Esophagus squamous epithelium (tissue), 5 donors: ENCODE measurements at places on chromosomes 4 and X. TPM values are rescaled to one million over a fixed set of nuclear protein-coding genes. Genes with fewer than 3 reads are reported as not detected.

The IL2 gene
- total RNA-seq = not detected

The GPR173 gene
- total RNA-seq = 0.09 TPM

The NLRP2B gene
- not detected for total RNA-seq

- H3K4me3 ChIP-seq = no peak overlapping the region
- no peaks in the 10 kb centered on the region for H3K27me3 ChIP-seq
- no peaks in the 10 kb centered on the region for H3K36me3 ChIP-seq
- H3K4me1 ChIP-seq = peaks cover 5% of the 10 kb centered on the region
- H3K27ac ChIP-seq = no peak overlapping the region
- DNase-seq = no peak
Observed at GRCh38 chr4:145939856-145940255, 1.2 kb upstream of the ZNF827 start.

- no peaks in the 10 kb centered on the region for H3K4me1 ChIP-seq
- no peaks in the 10 kb centered on the region for H3K27me3 ChIP-seq
- H3K4me3 ChIP-seq = no peak overlapping the region
- H3K36me3 ChIP-seq = no peaks in the 10 kb centered on the region
Observed at GRCh38 chr4:67873116-67873515, 10.7 kb downstream of the TMPRSS11D start.

DNA sequence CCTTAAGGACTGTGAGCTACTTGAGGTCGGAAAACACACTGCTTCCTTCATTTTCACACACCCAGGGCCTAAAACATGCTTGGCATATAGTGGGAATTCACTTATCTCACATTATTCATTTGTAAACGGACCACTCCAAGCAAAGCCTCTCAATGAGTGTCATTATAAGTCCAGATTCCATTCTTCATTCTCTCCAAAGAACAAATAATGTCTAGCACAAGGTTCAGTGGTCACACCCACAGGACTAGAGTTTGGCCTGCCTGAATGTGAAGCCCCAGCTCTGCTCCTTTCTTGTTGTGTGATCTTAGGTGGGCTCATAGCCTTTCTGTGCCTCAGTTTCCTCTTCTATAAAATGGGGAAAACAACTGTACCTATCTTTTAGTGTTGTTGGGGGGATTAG lies 119.6 kb upstream of the NDP start:
- H3K4me1 ChIP-seq = no peaks in the 10 kb centered on the region
- no peak overlapping the region for H3K4me3 ChIP-seq
- H3K27ac ChIP-seq = no peak overlapping the region
- DNase-seq = no peak

GRCh38 chrX:46792810-46793188 lies 33.9 kb upstream of the SLC9A7 start:
- peaks cover 10% of the 10 kb centered on the region for H3K4me1 ChIP-seq
- H3K4me3 ChIP-seq = no peak overlapping the region
- DNase-seq = no peak
- no peaks in the 10 kb centered on the region for H3K27me3 ChIP-seq
- peak overlapping the region; percentile 65 for H3K27ac ChIP-seq
- H3K36me3 ChIP-seq = no peaks in the 10 kb centered on the region

The GABRG1 gene
- total RNA-seq = not detected

DNA sequence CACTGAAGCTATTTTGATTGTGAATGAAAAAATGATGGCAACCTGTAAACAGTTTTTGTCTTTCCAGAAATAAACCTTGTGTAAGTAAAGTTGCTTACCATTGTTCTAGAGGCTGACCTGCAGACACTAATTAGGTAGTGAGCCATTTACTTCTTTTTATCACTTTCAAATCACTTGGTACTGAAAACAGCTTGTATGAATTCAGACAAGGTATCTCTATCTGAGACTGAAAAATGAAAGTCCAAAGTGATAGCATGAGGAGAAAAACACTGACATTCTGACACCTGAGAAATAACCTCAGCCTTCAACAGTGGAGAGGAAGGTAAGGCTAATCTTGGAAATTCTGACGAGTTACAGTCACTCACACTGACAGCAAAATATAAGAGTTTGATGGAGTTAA lies 238.8 kb downstream of the GPC3 start:
- H3K4me1 ChIP-seq = no peaks in the 10 kb centered on the region
- H3K27ac ChIP-seq = no peak overlapping the region
- no peaks in the 10 kb centered on the region for H3K36me3 ChIP-seq
- H3K4me3 ChIP-seq = no peak overlapping the region
- H3K27me3 ChIP-seq = no peaks in the 10 kb centered on the region

The ELMOD2 gene
- total RNA-seq = 11.2 TPM
